ENCODE measurements at places on chromosomes 6 and 20.

DNA sequence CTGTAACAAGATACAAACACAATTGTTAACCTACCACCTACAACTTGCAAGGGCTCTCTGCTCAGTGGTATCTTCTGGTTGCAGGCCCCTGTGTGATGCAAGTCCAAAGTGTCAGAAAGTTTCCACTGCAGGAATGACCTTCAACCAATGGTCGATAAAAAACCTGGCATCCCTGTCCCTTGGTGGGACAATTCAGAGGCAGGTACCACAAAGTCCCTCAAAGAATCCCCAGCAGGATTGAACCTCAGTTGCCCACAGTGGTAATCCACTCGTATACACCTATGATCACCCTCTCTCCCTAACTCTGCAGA lies 15.9 kb downstream of the GLO1 start:
- no peak for DNase-seq

- DNase-seq, result no peak
Observed at GRCh38 chr20:44734938-44735337, 10.7 kb upstream of the KCNK15 start.

DNA sequence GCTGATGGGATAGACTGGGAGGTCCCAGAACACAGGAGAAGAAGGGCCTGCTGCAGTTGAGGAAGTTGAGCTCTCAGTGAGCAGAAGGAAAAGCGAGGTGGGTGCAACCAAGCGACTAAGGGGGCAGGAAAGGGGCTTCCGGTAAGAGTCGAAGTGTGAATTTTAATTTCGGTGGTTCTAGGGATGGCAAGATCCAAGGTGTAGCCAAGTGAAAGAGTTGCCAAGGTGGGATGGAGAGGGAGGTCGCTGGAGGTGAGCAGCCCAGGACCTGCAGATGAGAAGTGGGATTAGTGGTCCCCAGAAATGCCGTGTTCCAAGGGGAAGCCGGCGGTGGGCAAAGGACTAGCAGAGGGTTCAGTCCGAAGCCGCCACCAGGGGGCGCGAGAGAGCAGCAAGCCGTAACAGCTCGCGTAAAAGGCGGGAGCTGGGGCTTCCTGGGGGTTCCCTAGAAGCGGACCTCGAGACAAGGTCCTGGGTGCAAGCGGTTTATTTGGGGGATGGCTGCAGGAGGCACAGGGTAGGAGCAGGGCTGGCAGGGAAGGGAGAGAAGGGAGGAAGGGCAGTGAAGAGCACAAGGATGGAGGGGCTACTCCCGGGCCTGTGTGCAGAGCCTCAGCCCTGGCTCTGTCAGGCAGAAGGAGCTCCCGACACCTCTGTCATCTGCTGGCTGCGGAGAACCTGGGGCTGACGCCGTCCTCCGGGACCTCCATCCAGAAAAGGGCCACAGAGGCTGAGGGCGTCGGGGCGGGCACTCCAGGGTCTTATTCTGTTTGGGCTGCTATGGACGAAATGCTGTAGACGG lies 103.6 kb downstream of the PAX1 start:
- no peak for DNase-seq

DNA sequence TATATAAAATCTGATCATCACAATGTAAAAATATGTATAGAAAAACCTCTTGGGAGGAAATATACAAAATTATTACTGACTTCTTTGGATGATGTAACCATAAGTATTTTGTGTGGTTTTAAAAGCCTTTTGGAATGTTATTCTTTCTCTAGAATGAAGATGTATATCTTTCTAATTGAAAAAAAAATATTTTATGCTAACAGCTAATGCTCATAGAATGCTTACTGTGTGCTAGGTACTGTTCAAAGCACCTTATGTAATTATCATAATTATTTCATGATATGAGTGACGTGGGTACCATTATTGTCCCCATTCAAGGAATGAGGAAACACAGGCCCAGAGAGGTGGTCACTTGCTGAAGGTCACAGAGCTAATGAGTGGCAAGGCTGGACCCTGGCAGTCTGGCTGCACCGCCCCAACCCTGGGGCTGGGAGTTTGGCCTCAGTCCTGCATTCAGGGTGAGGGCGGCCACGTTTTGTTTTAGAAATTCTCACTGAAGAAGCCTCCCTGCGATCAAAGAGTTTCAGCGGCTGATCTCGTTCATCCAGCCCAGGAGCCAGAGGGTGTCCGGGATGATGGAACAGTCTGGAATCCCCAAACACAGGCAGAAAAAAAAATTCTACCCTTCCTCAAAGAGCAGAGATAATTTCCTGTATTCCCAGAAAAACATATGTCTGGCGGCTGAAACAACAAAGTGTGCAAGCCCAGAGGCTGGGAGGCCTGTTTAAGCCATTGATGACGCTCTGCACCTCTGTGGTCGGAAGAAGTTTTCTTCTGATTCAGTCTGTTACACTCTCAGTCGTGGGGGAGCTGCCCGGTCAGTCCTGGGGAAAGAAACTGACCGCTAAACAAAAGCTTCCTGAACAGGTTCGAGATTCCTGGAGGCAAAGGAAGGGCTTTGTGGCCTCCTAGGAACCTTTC lies 37.3 kb downstream of the TFEB start:
- peak; percentile 80 for DNase-seq

- DNase-seq, result no peak
Observed at GRCh38 chr6:105991561-105992314, 94.4 kb upstream of the PRDM1 start.

GRCh38 chr6:169365567-169366257 lies 112.1 kb upstream of the THBS2 start:
- DNase-seq, result no peak

GRCh38 chr6:31799781-31800180 lies 4.2 kb upstream of the VARS1 start:
- no peak for DNase-seq

DNA sequence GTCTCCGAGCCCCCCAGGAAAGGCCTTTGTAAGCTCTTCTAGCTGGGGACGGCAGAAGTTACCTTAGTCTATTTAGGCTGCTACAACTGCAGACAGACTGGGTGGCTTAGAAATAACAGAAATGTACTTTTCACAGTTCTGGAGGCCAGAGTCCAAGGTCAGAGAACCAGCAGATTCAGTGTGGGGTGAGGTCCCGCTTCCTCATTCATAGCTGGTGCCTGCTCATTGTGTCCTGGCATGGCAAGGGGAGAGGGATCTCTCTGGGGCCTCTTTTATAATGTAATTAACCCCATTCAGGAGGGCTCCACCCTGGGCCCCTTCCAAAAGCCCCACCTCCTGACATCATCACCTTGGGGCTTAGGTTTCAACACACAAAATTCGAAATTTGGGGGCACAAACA lies 315.1 kb downstream of the CDH4 start:
- DNase-seq, result no peak

DNA sequence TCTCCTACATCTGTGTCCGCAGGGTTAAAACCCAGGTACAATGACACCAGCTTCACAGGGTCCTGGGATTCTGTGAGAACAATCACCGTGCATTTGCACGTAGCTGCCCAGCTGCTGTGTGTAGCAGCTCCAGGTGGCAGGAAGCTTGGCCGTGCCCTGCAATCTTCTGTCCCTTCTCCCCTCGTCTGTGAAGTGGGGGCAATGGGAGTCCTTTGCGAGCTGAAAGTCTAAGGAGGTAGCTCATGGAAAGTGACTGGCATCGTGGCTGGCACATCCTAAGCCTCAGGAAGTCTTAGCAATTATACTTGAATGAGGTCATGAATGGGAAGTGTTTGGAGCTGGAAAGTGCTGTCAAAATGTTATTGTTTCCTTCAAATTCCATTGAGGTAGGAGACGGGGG lies 137.1 kb downstream of the SMOC2 start:
- no peak for DNase-seq

DNA sequence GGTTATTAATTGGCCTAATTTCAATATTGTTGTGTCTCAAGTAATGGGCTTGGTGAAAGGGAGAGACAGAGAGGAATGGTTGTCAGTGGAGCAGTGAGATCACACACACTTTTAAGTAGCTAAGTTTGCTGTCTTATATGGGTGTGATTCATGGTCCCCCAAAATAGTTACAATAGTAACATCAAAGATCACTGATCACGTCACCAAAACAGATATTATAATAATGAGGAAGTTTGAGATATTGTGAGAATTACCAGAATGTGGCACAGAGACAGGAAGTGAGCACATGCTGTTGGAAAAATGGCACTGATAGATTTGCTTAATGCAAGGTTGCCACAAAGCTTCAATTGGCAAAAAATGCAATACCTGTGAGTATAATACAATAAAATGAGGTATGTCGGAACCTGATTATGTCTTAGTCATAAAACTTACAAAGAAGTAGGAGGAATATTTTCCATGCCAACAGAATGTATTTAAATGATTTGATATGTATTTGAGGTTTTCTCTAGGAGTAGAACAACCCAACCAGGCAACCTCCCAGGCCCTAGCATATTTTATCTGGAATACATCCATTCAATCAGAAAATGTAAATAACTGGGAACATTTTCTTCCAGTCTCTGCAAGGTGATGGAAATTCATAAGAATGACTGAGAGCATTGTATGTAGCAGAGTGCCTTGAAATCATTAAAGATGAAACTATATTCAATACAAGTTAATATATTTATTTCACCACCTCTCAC lies 167.8 kb downstream of the CARMIL1 start:
- DNase-seq, result no peak

GRCh38 chr6:29521006-29521680 lies 33.4 kb upstream of the MAS1L start:
- no peak for DNase-seq

DNA sequence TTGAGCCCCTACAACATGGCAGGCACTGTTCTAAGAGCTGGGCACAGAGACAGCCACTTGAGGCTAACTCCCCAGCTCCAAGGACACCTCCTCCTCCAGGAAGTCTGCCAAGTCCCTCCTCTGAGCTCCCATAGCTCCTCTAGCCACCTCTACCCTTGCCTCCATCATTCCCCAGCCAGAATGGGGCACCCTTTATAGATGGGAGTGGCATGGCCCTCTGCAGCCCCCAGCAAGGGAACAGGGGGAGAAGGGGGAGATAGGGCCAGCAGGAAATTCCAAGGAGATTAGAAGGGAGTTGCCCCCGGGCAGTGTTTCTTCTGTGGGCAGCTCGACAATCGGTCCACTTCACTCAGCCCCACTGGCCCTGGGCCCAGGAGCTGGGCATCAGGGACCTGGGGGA lies 19.7 kb upstream of the TLDC2 start:
- DNase-seq, result no peak

- DNase-seq, result no peak
Observed at GRCh38 chr20:57546956-57547649, 13.8 kb upstream of the PCK1 start.

GRCh38 chr20:2221921-2222320 lies 73.9 kb upstream of the TGM3 start:
- DNase-seq, result no peak

- no peak for DNase-seq
Observed at GRCh38 chr6:7021301-7021700, 86.5 kb upstream of the RREB1 start.

- no peak for DNase-seq
Observed at GRCh38 chr6:158561321-158561884, 1.5 kb downstream of the TMEM181 start.

DNA sequence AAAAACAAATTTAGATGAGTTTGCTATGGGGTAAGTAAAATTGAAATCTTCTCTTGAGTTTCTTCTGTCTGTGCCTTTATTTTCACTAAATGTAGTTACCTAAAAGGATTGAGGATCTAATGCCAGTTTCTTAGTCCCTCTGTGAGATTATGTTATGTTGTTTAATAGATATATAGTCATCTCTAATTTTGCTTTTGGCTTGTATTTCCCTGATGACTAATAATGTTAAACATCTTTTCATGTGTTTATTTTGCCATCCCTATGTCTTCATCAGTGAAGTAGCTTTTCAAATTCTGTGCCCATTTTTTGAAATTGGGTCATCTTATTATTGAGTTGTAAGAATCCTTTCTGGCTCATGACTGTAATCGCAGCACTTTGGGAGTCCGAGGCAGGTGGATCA lies 13.7 kb downstream of the QRSL1 start:
- DNase-seq, result no peak

GRCh38 chr6:127115084-127115655 lies 3.3 kb upstream of the RSPO3 start:
- no peak for DNase-seq

GRCh38 chr6:98215531-98215930 lies 618.8 kb upstream of the POU3F2 start:
- no peak for DNase-seq

- DNase-seq, result no peak
Observed at GRCh38 chr6:6503191-6503590, 85.3 kb upstream of the LY86 start.

DNA sequence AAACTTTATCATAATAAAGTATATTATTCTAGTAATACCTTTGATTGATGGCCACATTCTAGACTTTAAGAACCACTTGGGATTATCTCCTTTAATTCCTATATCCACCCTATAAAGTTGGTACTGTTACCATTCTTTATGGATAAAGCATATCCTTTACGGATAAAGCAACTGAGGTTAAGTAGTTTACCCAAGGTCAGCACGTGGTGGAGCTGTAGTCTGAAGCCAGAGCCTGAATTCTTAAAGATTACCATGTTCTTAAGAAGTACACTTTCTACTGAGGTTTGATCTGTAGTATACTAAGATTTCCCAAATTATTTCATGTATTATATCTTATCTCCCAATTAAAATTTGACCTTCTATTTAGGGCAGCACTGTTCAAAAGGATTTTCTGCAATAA lies 3.0 kb upstream of the NCOA7 start:
- DNase-seq, result no peak

- DNase-seq, result no peak
Observed at GRCh38 chr6:35737413-35738211, 780 bp downstream of the ARMC12 start.

- DNase-seq, result peak; percentile 26
Observed at GRCh38 chr6:148146717-148147462, 195.7 kb upstream of the SASH1 start.

DNA sequence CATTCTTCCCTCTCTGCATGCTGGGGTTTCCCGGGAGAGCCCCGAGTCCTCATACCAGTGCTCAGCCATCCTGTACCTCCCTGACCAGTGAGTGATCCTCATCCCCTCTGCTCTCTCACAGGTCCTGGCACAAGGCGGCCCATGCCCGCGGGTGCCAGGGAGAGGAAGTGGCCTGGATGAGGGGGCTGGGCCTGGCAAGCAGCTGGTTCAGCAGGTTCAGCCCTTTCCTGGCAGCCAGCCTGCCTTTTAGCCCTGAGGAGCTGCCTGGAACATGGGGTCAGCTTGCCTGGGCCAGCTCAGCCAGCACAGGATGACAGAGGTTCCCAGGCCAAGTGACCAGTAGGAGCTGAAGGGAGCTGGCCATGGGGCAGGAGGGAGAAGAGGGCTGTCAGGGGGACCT lies 10.9 kb downstream of the MOCS1 start:
- DNase-seq, result no peak

DNA sequence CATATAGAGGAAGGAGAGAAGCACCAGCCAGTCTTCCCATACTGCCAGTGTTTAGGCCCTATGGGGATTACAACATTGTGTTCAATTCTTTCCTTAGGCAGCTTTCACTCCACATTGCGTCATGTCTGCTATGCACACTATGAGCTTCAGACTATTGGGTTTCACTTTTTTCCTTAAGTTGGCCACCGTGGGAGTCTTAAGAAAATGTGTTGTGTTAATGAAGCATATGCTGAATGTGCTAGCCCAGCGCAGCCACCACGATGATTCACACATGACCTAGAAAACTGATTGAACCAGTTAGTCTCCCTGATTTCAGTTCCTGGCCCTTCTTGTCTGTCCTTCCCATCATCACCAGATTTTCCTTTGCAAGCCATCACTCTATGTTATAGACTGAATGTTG lies 21.5 kb downstream of the TUBB2B start:
- DNase-seq, result peak; percentile 72

GRCh38 chr6:134480593-134480992 lies 162.7 kb upstream of the SGK1 start:
- no peak for DNase-seq

Data from kidney epithelial cell (primary cell).